ENCODE measurements at places on chromosomes 5 and 9. TPM values are rescaled to one million over a fixed set of nuclear protein-coding genes. Genes with fewer than 3 reads are reported as not detected.

CCDC171 gene
- 4.9 TPM for polyA plus RNA-seq

RAD23B gene
- polyA plus RNA-seq: 136 TPM

FAM221B gene
- polyA plus RNA-seq: 0.10 TPM

GRCh38 chr5:159951834-159952233, 35.6 kb downstream of the ADRA1B start:
- DNase-seq: no peak

DNA sequence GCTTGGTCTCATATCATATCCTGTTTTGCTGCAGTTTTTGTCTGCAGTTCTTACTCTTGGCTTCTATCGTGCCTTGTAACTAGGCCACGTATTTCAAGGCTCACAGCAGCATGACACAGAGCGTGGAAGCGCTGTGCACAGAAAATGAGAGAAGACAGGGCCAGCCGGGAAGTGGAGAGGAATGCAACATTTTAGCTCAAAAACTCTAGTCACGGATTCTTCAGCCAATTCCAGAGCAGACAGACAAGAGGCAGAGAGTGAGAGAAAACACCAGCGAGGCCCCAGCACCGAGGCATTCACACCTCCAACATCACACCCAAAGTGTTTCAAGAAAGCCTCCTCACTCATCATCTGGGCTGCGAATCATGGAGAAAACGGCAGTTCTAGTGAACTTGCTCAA, 160.8 kb downstream of the DNAH5 start:
- DNase-seq: no peak

GRCh38 chr5:108523360-108523759, 141.5 kb upstream of the FBXL17 start:
- no peak for DNase-seq

DNA sequence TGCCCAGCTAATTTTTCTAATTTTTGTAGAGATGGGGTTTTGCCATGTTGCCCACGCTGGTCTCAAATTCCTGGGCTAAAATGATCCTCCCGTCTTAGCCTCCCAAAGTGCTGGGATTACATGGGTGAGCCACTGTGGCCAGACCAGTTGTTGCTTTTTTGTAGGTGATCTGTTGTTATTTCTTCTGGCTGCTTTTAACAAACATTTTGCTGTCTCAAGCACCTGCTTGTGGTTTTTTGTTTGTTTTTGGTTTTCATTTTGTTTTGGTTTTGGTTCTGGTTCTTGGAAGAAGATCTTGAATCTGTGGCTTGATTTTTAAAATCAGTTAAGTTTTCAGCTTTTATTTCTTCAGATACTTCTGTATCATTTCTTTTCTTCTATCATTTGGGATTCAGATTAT, 21.1 kb downstream of the ERCC6L2 start:
- no peak for DNase-seq

- DNase-seq: no peak
Observed at GRCh38 chr5:52821901-52822300, 34.2 kb downstream of the ITGA1 start.

GRCh38 chr9:120032639-120033038, 547.3 kb downstream of the CDK5RAP2 start:
- no peak for DNase-seq

DNA sequence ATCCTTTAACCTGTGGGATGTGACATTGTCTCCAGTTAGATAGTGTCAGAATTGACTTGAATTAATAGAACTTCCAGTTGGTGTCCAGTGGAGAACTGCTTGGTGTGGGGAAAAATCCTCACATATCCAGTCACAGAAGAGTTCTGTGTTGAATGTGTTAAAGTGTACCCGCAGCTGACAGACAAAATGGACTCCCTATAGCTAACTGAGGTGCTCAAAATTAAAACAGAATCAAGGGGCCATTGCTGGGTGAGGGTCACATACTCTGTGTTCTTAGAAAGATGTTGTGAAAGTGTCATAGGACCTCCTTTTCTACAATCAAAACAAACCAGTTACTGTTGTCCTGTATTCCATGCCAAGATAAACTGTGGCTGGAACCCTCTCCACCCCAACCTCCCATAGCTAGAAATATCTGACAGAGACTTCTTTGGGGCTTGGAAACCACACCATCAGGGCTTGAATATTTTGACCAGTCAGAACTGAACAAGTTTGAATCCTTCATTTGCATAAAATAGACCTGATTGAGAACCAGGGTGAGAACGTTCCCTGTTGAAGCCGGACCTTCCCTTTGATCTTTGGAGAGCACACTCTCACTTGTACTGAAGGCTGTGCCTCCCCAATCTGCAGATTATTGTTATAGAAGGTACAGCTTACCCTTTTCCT, 164.0 kb upstream of the ZNF608 start:
- no peak for DNase-seq

DNA sequence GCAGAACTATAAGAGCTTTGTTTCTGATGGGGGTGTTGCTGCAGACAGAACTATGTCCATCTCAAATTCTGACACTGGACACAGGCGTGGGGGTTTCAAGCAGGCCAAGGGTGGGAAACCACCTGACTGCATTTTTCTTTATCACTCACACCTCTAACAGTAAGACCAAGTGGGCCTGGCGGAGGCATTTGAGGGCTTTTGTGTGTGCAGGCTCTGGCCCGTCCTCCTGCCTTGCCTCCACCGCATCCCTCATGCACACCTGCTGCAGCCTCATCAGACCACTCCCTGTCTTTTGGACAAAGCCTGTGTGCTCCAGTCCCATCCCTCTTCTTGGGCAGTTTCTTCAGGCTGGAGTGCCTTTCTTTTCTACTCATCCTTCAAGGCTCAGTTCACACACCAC, 7.9 kb downstream of the OR13J1 start:
- no peak for DNase-seq

GRCh38 chr9:86043586-86043985, 55.8 kb downstream of the GOLM1 start:
- DNase-seq: no peak

DNA sequence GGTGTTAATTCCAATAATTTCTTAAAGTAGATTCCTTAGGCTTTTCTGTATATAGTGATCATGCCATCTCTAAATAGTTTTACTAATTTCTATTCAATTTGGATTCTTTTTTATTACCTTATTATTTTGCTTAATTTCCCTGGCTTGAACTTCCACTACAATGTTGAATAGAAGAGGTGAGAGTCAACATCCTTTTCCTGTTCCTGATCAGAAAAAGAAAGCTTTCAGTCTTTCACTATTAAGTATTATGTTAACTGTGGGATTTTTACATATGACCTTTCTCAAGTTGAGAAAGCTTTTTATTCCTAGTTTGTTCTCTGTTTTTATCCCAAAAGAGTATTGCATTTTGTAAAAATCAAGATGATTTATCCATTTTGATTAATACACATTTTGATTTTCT, 574.5 kb upstream of the TLE4 start:
- no peak for DNase-seq
